Non-pigmented ciliary epithelial cell (primary cell): ENCODE measurements at places on chromosomes 11 and 22.

DNA sequence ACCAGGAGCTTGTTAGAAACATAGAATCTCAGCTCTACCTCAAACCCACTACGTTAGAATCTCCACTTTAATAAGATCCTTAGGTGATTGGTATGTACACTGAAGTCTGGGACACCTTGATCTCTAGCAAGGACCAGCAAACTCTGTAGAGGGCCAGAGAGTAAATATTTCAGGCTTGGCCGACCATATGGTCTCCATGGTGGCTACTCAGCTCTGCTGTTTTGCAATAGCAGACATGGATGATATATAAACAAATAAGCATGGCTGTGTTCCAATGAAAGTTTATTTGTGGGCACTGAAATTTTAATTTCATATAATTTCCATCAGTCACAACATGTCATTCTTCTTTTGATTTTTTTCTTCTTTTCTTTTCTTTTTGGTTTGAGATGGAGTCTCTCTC lies 23.9 kb downstream of the UBASH3B start:
- no peak for DNase-seq

- DNase-seq: no peak
Measured at GRCh38 chr22:45103756-45104155, 60.0 kb upstream of the NUP50 start.

DNA sequence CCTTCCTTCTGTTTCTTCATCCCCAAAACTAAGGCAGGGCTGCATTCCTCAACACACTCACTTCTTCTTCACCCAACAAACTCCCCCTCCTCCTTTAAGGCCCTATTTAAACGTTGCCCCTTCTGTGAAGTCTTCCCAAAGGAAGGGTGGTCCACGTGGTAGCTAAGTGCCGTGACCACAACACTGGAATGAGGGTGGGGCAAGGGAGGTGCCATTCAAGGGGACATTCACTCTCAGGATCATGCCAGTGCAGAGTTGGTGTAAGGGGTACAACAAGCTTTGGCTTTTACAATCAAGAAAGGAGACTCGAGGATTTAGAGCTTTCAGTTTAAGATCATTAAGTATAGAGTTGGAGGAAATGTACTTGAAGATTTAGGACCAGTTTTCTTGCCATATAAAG lies 8.0 kb upstream of the MS4A10 start:
- no peak for DNase-seq

DNA sequence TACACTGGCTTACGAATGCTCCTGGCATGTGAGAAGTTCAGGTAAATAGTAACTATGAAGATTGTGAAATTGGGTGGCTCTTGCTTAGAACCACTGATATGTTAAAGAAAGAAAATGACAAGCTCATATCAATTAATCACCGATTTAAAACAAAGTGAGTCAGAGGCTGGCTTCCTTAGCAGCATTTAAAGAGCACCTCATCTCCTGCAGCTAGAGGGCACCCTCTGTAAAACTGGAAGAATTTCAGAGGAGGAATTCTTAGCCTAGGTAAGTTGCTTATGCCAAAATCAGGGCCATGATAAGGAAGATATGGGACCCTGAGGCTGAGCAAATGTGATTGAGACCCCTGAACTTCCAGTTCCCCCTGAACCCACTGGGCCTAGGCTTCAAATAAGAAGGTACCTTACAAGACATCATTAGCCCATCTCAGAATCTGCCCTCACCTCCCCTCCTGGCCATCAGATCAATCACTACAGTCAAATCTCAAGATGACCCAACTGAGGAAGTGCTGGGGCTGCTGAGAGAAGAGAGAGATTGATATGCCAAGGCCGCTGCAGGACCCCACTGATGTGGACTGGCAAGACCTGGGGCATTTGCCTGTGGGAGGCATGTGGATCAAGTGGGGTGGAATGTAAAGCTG lies 8.6 kb upstream of the CD3E start:
- no peak for DNase-seq

DNA sequence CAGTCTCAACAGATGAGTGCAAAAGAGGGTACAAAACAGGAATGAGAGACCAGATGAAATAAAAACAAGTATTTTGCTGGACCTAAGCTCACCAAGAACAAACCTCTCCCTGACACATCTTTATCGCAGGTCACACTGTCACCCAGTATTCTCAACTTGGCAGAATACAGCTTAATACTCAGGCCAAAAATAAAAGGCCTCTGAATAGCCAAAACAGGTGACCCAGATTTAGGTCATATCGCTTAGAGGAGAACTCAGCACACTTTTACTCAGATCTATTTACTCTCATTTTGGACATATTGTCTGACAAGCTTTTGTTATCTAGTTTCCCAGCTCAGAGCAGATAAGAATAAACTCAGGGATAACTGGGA lies 216.9 kb upstream of the SYN3 start:
- DNase-seq: no peak

GRCh38 chr22:29765905-29766631 lies 739 bp downstream of the ZMAT5 start:
- no peak for DNase-seq

DNA sequence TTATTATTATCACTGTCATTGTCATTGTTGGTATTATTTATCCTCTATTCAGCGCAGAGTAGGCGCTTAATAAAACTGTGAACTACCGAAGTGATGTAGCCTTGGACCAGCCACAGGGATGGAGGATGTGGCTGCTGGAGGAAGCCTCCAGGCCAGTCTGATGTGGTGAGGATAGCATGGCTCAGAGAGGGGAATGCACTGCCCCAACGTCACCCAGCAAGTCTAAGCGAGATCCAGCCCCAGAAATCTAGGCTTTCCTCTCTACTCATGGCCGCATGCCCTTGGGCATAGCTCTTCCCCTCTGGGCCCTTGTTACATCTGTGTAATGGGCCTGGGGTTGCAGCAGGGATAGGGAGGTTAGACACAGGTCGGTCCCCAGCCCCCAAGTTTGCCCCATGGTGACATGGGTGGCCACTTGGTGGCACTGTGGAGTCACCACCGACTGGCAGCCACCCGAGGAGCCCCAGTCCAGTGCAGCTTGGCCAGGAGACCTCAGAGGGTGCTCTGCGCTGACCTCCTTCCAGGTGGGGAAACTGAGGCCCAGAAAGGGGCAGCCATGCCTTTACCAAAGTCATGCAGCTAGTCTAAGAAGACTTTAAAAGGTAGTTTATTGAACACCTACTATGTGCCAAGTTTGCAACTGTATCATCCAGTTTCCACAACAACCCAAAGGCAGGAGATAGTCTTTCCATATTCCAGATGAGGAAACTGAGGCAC lies 395.7 kb downstream of the MN1 start:
- DNase-seq: no peak

GRCh38 chr11:3855808-3856491 lies 486 bp downstream of the STIM1 start:
- no peak for DNase-seq

DNA sequence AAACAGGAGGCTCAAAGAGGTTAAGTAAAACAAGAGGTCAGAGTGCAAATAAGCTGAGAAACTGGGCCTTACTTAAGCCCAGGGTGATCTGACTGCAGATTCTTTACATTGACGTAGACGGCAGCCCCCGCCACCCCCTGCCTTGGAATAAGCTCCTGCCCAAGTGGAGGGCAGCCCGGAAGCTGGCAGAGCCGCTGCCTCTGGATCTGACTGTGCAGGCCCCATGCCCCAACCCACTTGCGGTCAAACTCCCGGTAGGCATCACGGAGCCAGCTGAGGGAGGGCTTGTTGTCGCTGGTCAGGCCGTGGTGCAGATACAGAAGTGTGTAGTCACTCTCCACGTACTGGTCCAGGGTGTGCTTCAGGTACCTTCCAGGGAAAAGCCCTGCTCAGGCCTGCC lies 18.6 kb downstream of the ARHGAP1 start:
- no peak for DNase-seq

- no peak for DNase-seq
Measured at GRCh38 chr22:21761994-21762680, 26.5 kb upstream of the YPEL1 start.

- no peak for DNase-seq
Measured at GRCh38 chr11:61842528-61842820, 14.4 kb downstream of the FADS2 start.

GRCh38 chr11:12834166-12834565 lies 159.9 kb downstream of the TEAD1 start:
- no peak for DNase-seq

DNA sequence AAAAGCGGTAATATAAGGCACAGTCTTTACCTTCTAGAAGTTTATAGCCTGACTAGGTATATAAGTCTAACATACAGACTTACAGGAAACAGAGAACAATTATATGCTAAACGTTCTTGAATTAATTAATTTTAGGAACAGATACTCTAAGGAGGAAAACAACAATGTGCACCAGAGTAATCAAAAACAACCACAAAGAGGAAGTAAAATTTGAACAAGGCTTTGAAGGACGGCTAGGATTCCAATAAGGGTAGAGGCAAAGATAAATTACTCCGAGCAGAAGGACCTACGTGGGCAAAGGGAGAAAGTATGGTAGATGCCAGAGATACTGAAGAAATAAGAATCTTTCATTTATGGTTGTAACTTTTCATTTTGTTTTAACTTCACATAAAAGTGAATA lies 54.4 kb downstream of the ENTHD1 start:
- no peak for DNase-seq

DNA sequence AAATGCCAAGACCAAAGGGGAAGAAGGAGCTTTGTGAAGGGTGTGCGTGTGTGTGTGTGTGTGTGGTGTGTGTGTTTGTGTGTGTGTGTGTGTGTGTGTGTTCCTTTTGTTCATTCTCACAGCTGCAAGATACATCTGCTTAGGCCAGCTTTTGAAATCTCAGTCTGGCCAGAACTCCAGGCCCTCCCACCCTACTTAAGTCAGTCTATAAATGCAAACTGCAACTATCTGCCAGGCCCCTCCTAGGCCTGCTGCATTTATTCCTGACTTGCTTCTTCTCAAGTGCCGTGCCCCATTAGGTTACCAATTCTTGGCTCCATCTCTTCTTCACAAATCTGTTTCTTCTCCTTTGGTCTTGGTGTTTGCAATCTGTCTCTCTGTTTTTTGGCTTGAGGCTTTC lies 21.6 kb upstream of the RIC3 start:
- no peak for DNase-seq

GRCh38 chr11:120061761-120062560 lies 76.0 kb downstream of the TRIM29 start:
- no peak for DNase-seq
